ENCODE measurements at places on chromosomes 6 and 20.

- no peaks in the 10 kb centered on the region for H3K4me1 ChIP-seq
- no peak for DNase-seq
- H3K27me3 ChIP-seq: no peaks in the 10 kb centered on the region
- no peak overlapping the region for H3K27ac ChIP-seq
- H3K36me3 ChIP-seq: no peaks in the 10 kb centered on the region
Observed at GRCh38 chr20:14611479-14611878, 274.1 kb upstream of the FLRT3 start.

GRCh38 chr6:37727996-37728395 lies 30.3 kb upstream of the MDGA1 start:
- DNase-seq: no peak
- H3K36me3 ChIP-seq: no peaks in the 10 kb centered on the region

GRCh38 chr20:33890557-33890956 lies 79.4 kb downstream of the CHMP4B start:
- H3K27ac ChIP-seq: no peak overlapping the region
- no peak for DNase-seq
- H3K36me3 ChIP-seq: no peaks in the 10 kb centered on the region
- no peak overlapping the region for H3K4me3 ChIP-seq
- no peaks in the 10 kb centered on the region for H3K4me1 ChIP-seq
- no peaks in the 10 kb centered on the region for H3K27me3 ChIP-seq

GRCh38 chr6:41269716-41270115 lies 16.8 kb downstream of the TREM1 start:
- H3K4me3 ChIP-seq: no peak overlapping the region
- no peaks in the 10 kb centered on the region for H3K36me3 ChIP-seq
- no peak for DNase-seq

DNA sequence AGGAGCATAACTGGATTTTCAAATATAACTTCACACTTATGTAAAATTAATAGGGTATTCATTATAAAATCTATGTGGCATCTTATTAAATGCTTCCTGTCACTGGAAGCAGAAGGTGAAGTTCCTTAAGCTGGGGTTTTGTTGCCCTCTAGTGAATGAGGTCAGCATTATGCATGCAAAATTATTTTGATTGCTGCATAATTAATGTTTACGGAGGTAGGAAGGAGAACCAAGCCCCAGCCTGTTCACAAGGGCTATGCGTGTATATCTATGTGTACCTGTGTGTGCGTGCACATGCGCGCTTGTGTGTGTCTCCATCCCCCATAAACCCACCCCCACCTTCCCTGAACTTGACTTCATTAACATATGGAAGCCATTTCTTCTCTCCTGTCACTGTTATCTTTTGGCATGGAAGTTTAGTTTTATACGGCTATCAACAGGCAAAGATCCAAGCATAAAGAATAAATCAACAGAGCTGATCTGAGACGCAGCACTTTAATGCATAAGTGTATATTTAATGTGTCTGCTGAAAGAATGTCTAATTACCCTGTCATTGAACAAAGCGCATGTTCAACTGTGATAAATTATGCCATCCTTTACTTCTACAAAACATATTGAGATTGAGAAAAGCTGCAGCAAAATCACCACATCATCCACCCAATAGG lies 90.2 kb upstream of the CDH4 start:
- no peak overlapping the region for H3K4me3 ChIP-seq
- H3K27ac ChIP-seq: no peak overlapping the region
- H3K27me3 ChIP-seq: no peaks in the 10 kb centered on the region
- DNase-seq: no peak

DNA sequence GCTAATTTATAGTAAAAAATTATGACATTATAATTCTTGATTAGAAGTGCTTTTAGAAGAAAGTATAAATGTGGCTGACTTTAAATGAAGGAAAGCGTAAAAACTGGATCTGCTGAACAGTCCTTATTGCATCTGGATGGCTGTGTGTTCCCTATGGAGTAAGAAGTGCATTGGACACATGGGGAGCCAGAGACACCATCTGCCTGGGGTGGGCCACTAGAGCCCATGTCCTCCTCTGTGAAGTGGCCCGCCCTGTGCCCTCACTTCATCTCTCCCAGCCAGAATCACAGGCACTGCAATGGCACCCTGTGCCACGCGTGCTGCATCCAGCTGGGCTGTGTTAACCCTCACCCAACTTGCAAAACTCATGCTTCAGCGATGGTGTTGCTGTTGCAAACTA lies 13.2 kb upstream of the SFT2D1 start:
- no peaks in the 10 kb centered on the region for H3K27me3 ChIP-seq
- H3K27ac ChIP-seq: no peak overlapping the region
- H3K4me1 ChIP-seq: no peaks in the 10 kb centered on the region
- H3K36me3 ChIP-seq: no peaks in the 10 kb centered on the region
- DNase-seq: no peak
- no peak overlapping the region for H3K4me3 ChIP-seq

GRCh38 chr6:117548797-117549301 lies 53.5 kb downstream of the GOPC start:
- no peaks in the 10 kb centered on the region for H3K36me3 ChIP-seq
- peak overlapping the region; percentile 50 for H3K4me3 ChIP-seq
- no peaks in the 10 kb centered on the region for H3K27me3 ChIP-seq
- H3K27ac ChIP-seq: no peak overlapping the region

Data from ascending aorta (tissue), 2 donors.